ENCODE measurements at places on chromosomes 2 and 18.

DNA sequence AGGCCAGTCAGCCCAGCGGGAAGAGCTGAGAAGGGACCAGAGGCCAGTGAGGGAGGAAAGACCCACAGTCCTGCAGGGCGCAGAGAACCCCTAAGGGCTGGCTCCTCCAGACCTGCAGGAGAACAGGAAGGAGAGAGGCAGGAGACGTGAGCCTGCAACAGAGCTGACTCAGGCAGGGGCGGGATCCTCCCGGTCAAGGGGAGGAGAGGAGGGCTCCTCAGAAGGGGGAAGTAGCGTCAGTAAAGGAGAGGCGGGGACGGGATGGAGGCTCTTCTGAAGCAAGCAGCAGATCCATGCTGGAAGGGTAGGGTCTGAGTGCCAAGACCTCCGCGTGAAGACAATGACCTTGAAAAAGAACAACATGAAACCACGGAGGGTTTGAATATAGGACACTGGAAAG is 50.8 kb downstream of the TRABD2A start:
- no peak for DNase-seq

- no peak for DNase-seq
These were observed 221.1 kb upstream of the SMAD2 start for GRCh38 chr18:48151421-48152065.

GRCh38 chr2:143452817-143453451 is 323.7 kb downstream of the ARHGAP15 start:
- DNase-seq, result peak; percentile 24

- DNase-seq, result no peak
These were observed 87.0 kb downstream of the SPHKAP start for GRCh38 chr2:228094377-228094921.

DNA sequence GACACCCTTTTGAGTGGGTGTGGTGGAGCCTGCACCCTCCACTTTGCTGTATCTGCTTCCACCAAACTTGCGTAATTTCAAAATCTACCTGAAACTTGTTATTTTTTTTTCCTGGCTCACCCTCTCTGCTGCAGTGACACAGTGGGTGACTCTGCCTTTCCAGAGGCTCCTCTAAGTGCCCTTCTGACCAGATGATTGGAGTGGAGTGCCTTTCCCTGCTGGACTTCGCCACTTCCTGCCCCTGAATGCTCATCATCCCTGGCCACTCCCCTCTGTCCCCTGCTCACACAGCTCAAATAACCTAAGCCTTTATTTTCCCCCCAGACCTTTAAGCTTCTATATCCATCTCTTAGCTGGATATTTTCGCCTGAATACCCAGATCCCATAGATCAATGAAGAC is 777.5 kb upstream of the ID2 start:
- no peak for DNase-seq
